ENCODE measurements at places on chromosomes 16 and 17.

- no peak for DNase-seq
These were observed 18.9 kb downstream of the CYB5D2 start for GRCh38 chr17:4161967-4162305.

- no peak for DNase-seq
These were observed 112.9 kb upstream of the SMURF2 start for GRCh38 chr17:64774888-64775540.

DNA sequence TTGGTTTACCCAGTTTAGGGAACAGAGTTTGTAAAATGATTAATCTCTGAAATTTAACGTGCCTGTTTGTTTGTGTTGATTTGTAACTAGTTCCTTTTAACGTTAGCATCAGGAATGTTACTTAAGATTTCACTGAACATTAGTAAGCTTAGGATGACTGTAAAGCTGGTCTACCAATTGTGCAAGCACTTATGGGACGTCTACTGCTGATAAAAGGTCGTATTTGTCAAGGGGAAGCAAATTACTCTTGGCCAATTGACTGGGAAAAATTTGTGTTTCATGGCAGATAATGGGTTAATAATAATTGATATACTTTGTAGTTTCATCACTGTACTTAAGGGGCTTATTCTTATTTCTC is 11.8 kb downstream of the METTL9 start:
- no peak for DNase-seq

GRCh38 chr16:86639354-86639753 is 61.0 kb downstream of the FOXL1 start:
- DNase-seq = no peak

DNA sequence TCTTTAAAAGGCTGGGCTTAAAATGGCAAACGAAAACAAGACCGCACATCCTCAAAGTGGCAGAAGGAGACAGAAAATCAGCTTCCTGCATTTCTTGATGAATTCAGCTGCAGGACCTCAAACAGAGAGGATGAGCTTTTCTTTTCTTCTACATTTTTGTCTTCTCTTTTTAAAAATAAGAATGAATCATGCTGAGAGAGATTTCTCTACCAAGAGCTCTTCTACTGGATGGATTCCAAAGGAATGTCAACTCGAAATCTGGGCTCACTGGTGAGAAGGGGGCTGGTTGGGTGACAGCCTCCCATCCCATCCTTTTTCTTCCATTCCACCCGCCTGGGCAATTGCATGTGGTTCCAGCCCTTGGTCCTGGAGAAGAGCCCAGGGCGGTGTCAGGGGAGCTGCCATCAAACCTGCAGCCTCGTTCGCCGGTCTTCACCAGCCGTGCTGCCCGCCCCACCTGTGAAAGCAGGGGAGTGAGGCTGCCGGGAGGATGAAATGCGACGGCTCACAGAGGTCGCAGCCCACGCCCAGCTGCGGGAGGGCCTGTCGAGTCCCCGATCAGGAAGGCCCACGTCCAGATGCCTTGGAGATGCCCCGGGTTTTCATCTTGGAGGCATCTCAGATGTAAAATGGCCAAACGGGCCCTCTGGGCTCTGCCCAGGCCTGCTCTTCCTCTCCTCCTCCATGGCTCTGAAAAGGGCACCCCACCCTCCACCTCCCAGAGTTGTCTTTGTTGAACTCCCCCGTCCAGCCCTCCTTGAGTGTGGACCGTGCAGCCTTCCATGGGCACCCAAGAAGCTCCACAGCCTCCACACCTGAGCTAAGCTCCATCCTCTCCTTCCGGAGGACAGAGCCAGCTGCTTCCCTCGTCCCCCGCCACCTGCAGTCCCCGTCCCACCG is 121.9 kb downstream of the FOXL1 start:
- DNase-seq = no peak

DNA sequence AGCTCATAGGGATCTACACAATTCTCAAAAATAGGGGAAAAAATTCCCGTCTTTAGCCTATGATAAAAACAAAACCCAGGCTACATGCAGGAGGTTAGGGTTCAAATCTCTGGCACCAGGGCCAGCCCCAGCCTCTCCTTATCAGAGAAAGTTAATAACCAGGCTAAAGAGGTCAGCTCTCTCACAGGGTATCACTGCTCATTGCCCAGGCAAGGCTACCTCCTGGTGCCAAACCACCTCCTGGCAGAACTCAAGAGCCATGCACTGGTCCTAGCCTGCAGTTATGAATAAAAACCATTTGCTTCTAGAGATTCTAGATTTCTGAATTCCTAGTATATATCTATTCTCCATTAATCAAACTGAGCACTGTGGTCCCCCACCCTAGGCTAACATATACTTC is 65.8 kb downstream of the CREBBP start:
- no peak for DNase-seq

- DNase-seq = no peak
These were observed 186.5 kb downstream of the LGALS9B start for GRCh38 chr17:20280851-20281250.

- no peak for DNase-seq
These were observed 5.5 kb upstream of the CACNG5 start for GRCh38 chr17:66829386-66829864.

GRCh38 chr17:68509141-68510057 is 2.8 kb upstream of the PRKAR1A start:
- no peak for DNase-seq

- DNase-seq = peak; percentile 95
These were observed 11.1 kb downstream of the TNS4 start for GRCh38 chr17:40490289-40490853.

Measured in NCI-H1694 (cell line).